Stimulated activated CD4-positive, alpha-beta T cell treated with anti-CD3 and anti-CD28 coated beads, Interleukin-4, amount 100 ng/mL, for 48 hours (primary cell): ENCODE measurements at places on chromosomes 4 and X.

- DNase-seq, result no peak
These were observed 7.9 kb upstream of the NOCT start for GRCh38 chr4:139007640-139008039.

GRCh38 chrX:150902434-150903109 is 4.1 kb upstream of the CD99L2 start:
- DNase-seq, result no peak

- no peak for DNase-seq
These were observed 311.4 kb downstream of the RAPGEF2 start for GRCh38 chr4:159414305-159414704.

GRCh38 chr4:126182336-126182735 is 867.6 kb downstream of the FAT4 start:
- no peak for DNase-seq

- DNase-seq, result no peak
These were observed 11.8 kb downstream of the FAM184B start for GRCh38 chr4:17769406-17770174.

- DNase-seq, result no peak
These were observed 55.7 kb downstream of the MSX1 start for GRCh38 chr4:4914965-4915845.

- DNase-seq, result no peak
These were observed 209.0 kb downstream of the PPARGC1A start for GRCh38 chr4:23680671-23681518.

DNA sequence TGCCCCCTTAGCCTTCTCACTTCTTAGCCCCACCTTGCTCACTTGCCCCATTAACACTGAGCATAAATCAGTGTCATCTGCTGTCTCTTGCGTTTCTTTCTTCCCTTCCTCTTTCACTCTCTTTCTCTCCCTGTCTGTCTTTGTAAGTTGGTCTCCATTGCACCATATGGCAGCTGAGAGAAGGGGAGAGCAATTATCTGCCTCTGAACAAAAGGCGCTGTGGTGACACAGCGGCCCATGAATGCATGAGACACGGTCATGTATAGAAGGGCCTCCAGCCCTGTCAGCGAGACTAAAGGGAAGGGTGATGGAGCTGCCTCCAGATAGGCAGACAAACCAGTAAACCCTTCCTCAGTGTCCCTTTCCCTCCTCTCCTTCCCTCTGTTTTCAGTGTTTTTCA is 88.8 kb upstream of the PCDH18 start:
- DNase-seq, result no peak

- DNase-seq, result no peak
These were observed 344 bp downstream of the OR13H1 start for GRCh38 chrX:131544218-131544617.

DNA sequence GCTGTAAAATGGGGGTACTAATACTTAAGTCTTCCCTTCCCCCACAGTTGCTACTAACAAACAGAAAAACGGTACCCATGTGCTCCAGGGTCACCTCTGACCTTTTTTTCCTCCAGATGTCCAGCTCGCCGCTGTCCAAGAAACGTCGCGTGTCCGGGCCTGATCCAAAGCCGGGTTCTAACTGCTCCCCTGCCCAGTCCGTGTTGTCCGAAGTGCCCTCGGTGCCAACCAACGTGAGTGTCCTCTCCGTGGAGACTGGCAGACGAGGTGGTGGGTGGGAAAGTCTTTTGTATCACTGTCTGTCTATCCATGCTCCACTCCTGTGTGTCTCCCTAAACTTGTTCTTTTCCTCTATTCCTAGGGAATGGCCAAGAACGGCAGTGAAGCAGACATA is 5.1 kb downstream of the UBA1 start:
- DNase-seq, result no peak

GRCh38 chrX:44580466-44580865 is 37.8 kb upstream of the FUNDC1 start:
- DNase-seq, result no peak

- DNase-seq, result no peak
These were observed 956 bp downstream of the SORCS2 start for GRCh38 chr4:7193030-7193958.

- no peak for DNase-seq
These were observed 46.0 kb upstream of the MAN2B2 start for GRCh38 chr4:6529021-6529420.

DNA sequence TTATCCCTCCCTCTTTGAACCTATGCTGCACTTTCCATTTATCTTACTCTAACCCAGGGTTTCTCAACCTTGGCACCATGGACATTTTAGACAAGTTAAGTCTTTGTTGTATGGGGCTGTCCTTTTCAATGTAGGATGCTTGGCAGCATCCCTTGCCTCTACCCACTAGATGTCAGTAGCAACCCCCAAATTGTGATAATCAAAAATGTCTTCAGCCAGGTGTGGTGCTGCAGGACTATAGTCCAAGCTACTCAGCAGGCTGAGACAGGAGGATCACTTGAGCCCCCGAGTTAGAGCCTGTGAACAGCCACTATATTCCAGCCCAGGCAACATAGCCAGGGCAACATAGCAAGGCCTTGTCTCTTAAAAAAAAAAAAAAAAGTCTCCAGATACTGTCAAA is 7.0 kb downstream of the LRCH2 start:
- DNase-seq, result no peak

GRCh38 chr4:110808351-110808878 is 185.5 kb upstream of the PITX2 start:
- DNase-seq, result no peak

DNA sequence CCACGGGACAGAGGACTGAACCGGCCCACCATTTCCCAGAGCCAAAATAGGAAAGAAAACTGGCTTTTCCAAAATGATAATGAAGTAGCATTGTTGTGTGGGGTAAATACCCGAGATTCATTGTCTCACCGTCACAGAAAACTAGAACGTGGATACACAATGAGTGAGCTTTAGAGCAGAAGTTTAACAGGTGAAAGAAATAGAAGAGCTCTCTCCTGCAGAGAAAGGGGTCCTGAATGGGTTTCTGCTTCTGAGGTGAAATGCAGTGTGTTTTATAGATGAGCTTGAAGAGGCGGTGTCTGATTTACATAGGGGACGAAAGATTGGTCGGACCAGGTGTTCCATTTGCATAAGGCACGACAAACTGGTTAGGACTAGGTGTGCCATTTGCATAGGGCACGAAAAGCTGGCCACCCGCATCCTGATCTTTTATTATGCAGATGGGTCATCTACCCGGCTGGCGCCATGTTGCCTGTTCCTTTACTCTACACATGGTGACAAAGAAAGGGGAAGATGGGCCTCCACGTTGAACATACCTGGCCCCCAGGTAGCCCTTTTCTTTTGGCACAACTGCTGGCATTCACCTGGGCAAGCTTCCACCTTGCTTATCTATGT is 118.1 kb downstream of the ATXN3L start:
- no peak for DNase-seq

GRCh38 chr4:118237531-118237930 is 115.3 kb downstream of the PRSS12 start:
- no peak for DNase-seq

GRCh38 chrX:131881194-131881593 is 141.9 kb upstream of the STK26 start:
- DNase-seq, result no peak

- DNase-seq, result no peak
These were observed 107.6 kb upstream of the CBR4 start for GRCh38 chr4:169117591-169118081.

- no peak for DNase-seq
These were observed 236.9 kb downstream of the DCTD start for GRCh38 chr4:182680234-182680653.

GRCh38 chr4:48271626-48272025 is 2.0 kb upstream of the TEC start:
- no peak for DNase-seq

DNA sequence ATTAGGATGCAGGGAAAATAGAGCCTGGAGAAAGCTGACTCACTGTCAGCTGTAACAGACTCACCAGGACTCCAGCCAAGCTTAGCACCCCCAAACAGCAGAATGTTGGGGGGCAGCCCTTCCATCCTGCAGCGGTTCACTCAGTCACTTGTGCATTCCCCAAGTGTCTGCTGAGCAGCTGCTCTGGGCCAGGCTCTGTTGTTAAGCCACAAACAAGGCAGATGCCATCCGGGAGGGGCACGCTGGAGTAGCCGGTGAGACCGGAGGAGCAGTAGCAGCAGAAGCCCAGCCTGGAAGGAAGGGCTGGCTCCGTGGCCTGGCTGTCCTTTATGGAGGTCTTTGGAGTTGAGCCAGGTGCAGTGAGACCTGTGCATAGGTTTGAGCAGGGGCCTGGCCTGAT is 22.0 kb downstream of the CCNQ start:
- DNase-seq, result no peak

- DNase-seq, result no peak
These were observed 11.3 kb downstream of the AREG start for GRCh38 chr4:74456056-74456744.

GRCh38 chr4:60042231-60042652 is 1157.9 kb upstream of the ADGRL3 start:
- DNase-seq, result no peak

DNA sequence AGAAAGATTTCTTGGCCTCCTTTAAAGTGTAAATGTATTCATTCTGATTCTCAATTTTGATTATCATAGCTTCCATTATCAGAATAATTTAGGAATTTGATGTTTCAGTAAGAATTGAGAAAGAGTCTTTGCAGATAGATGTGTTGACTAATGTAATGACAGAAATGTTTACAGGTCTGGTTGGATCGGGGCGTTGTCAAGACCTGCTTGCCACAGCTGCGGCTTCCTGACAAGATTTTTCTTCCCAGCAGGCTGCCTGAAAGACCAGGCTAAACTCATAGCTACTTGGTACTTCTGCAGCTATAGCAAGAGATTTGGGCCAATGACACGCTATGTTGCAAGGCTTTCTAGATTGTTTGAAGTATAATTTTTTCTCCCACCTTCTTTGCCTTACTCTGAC is 91.5 kb upstream of the ANKRD50 start:
- DNase-seq, result no peak

- DNase-seq, result no peak
These were observed 26.3 kb upstream of the PRSS48 start for GRCh38 chr4:151250706-151251105.

- no peak for DNase-seq
These were observed 883 bp upstream of the PPM1K start for GRCh38 chr4:88285235-88285653.

DNA sequence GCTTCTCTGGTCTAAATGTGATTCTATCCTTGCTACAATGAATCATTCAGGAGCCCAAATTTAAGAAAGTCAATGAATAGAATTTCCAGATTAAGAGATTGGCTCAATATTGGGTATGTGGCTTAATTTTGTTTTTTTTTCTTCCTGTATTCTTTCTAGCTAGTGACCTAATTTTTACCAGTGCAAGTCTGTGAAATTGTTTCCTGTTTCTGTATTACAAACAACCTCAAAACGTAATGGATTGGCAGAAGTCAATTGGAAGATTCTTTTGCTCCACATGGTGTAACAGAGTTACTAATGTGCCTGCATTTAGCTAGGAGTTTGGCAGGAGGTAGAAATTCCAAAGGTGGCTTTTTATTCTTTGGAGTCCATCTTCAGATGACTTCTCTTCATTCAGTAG is 17.6 kb downstream of the DYNLT3 start:
- DNase-seq, result no peak

DNA sequence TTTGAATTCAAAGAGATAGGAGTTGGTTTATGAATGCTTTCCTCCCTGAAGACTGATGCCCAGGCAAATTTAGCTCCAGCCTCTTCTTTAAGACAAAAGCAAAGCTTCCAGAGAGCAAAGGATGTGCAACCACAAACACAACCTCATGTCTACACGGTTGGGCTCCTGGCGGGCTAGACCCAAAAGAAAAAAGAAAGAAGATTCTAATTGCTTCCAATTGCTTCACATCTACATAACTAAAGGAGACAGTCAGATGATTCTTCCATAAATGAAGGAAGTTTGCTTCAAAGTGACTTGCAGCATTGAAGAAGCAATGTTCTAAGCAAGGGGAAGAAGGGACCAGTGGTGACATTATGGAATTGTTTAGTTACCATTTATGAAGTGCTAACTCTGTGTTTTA is 1603.0 kb upstream of the TENM3 start:
- DNase-seq, result no peak

DNA sequence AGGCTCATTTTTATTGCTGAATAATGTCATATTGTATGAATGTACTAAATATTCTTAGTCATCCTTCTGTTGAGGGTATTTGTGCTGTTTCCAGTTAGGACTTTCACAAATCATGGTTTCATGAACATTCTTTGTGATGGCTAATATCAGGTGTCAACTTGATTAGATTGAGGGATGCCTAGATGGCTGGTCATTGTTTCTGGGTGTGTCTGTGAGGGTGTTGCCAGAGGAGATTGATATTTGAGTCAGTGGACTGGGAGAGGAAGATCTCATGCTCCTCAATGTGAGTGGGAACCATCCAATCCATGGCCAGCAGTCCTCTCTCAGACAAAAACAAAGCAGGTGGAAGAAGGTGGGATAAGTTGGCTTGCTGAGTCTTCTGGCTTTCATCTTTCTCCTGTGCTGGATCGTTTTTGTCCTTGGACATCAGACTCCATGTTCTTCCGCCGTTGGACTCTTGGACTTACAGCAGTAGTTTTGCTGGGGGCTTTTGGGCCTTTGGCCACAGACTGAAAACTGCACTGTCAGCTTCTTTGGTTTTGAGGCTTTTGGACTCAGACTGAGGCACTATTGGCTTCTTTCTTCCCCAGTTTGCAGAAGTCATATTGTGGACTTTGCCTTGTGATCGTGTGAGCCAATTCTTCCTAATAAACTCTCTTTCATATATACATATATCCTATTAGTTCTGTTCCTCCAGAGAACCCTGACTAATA is 11.9 kb upstream of the HS3ST1 start:
- DNase-seq, result no peak

GRCh38 chr4:145414226-145414625 is 67.4 kb upstream of the SMAD1 start:
- DNase-seq, result no peak

DNA sequence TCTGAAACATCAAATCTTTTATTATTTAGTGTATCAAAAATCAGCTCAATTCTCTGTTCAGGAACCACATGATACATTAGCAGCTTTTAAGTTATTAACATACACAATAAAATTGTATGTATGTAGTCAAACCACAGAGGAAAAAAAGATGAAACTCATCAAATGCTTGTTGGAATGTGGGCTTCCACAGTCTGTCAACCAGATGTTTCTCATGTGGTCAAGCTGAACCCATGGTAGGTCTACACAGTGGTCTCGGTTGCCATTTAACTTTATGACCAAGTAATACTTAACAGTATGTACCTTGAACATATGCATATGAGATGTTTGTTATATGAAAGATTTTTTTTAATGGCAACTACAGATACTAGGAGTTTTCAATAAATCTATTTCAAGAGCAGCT is 427.8 kb downstream of the IL15 start:
- no peak for DNase-seq

DNA sequence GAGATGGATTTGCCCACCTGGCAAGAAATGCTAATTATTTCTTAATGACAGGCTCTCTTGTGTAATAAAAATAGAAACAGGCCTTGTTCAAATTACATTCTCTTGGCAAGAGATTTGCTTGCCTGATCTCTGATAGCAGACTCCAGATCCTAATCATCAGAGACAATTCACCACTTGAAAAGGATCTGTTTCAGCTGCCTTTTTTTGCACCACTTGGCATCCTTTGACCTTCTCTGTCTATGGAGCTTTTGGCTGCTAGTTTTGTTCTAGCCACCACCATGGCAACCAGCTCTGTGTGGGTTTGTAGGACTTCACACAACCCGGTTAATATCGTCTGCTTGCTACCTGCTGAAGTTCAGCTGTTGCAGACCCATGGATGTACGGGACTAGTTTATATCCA is 241.1 kb upstream of the TLL1 start:
- no peak for DNase-seq
